GM23248 (cell line): ENCODE measurements at places on chromosomes 1 and 21. TPM values are rescaled to one million over a fixed set of nuclear protein-coding genes. Genes with fewer than 3 reads are reported as not detected.

The PPIE gene
- total RNA-seq, result 19.9 and 35.3 TPM in 2 replicates

The EPHA10 gene
- not detected in 2 replicates for total RNA-seq

The MXRA8 gene
- 1,040 and 1,228 TPM in 2 replicates for total RNA-seq

The TNNI3K gene
- total RNA-seq, result not detected in 2 replicates

The SPATA6 gene
- 1.4 and 1.6 TPM in 2 replicates for total RNA-seq

The CENPF gene
- total RNA-seq, result 15.2 and 25.9 TPM in 2 replicates

The SPRR2F gene
- not detected in 2 replicates for total RNA-seq

The SLX9 gene
- total RNA-seq, result 25.6 and 34.3 TPM in 2 replicates

The EDN2 gene
- total RNA-seq, result not detected in 2 replicates

The ZNF648 gene
- not detected in 2 replicates for total RNA-seq

The NUDT4B gene
- total RNA-seq, result 24.0 and 47.0 TPM in 2 replicates

The ARHGEF10L gene
- 16.1 and 19.3 TPM in 2 replicates for total RNA-seq

The HTR6 gene
- total RNA-seq, result not detected in 2 replicates

The TCEA3 gene
- 9.2 and 16.3 TPM in 2 replicates for total RNA-seq

The OR2L8 gene
- not detected in 2 replicates for total RNA-seq

The HSPB7 gene
- total RNA-seq, result 22.9 and 35.7 TPM in 2 replicates

The HFM1 gene
- total RNA-seq, result under 0.01 and 0.13 TPM in 2 replicates

The LCE3D gene
- 0.51 TPM in 1 of 2 replicates, not detected in the other for total RNA-seq

The PPM1J gene
- 0.13 and 0.54 TPM in 2 replicates for total RNA-seq

The SH2D1B gene
- not detected in 2 replicates for total RNA-seq

The GLIS1 gene
- total RNA-seq, result 0.22 and 1.0 TPM in 2 replicates

The TMIGD3 gene
- total RNA-seq, result not detected in 2 replicates

The BCL2L15 gene
- 0.13 and 0.32 TPM in 2 replicates for total RNA-seq

The SLC1A7 gene
- 0.13 TPM in 1 of 2 replicates, not detected in the other for total RNA-seq

The FCRL5 gene
- not detected in 2 replicates for total RNA-seq

The CASQ1 gene
- 0.11 and 0.51 TPM in 2 replicates for total RNA-seq

The OR2M4 gene
- not detected in 2 replicates for total RNA-seq

The GUCA2A gene
- total RNA-seq, result not detected in 2 replicates

The ERVH48-1 gene
- not detected in 2 replicates for total RNA-seq

The IL20 gene
- 0.25 TPM in 1 of 2 replicates, not detected in the other for total RNA-seq

The HRNR gene
- not detected in 2 replicates for total RNA-seq

The SH2D2A gene
- not detected in 2 replicates for total RNA-seq

The IBA57 gene
- 2.9 and 6.2 TPM in 2 replicates for total RNA-seq

The C1QTNF12 gene
- total RNA-seq, result 0.38 and 3.1 TPM in 2 replicates

The GBP5 gene
- total RNA-seq, result 0.43 and 2.0 TPM in 2 replicates

The CRYAA gene
- total RNA-seq, result not detected in 2 replicates

The GJA8 gene
- total RNA-seq, result not detected in 2 replicates

The RIIAD1 gene
- total RNA-seq, result not detected in 2 replicates

The SEMA6C gene
- total RNA-seq, result 1.4 and 3.8 TPM in 2 replicates

The TMEM50B gene
- 35.1 and 37.8 TPM in 2 replicates for total RNA-seq

The OPTC gene
- total RNA-seq, result not detected in 2 replicates

The FAAH gene
- total RNA-seq, result 0.38 and 0.97 TPM in 2 replicates

The UTS2 gene
- total RNA-seq, result not detected in 2 replicates

The TRIM46 gene
- 3.4 TPM in 2 replicates for total RNA-seq

The PDE9A gene
- total RNA-seq, result not detected in 2 replicates

The C1orf115 gene
- total RNA-seq, result 0.76 and 1.9 TPM in 2 replicates
